ENCODE measurements at places on chromosomes 12 and 14.

GRCh38 chr14:64525354-64525753, 15.2 kb upstream of the HSPA2 start:
- no peak for DNase-seq

GRCh38 chr14:84785996-84786395, 743.9 kb upstream of the FLRT2 start:
- peak; percentile 35 for DNase-seq

- DNase-seq = no peak
Measured at GRCh38 chr12:112586148-112586783, 167.5 kb downstream of the PTPN11 start.

DNA sequence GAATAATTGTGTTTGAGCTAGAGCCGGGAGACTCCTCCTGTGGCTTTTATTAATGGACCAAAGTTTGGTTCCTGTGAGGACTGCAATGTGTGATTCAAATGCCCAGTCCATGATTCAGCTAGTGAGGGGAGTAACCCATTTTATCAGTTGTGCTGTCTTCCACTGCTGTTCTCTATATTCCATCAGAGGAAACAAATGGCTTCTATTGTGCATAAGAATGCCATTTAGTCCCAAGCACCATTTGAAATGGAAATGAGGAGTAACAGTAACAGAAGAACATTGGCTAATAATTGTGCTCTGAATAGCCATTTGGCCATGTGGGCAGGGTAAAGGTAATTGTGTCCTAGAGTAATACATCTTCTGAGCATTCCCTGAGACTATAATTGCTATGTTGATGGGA, 642.7 kb downstream of the DIO2 start:
- DNase-seq = no peak

DNA sequence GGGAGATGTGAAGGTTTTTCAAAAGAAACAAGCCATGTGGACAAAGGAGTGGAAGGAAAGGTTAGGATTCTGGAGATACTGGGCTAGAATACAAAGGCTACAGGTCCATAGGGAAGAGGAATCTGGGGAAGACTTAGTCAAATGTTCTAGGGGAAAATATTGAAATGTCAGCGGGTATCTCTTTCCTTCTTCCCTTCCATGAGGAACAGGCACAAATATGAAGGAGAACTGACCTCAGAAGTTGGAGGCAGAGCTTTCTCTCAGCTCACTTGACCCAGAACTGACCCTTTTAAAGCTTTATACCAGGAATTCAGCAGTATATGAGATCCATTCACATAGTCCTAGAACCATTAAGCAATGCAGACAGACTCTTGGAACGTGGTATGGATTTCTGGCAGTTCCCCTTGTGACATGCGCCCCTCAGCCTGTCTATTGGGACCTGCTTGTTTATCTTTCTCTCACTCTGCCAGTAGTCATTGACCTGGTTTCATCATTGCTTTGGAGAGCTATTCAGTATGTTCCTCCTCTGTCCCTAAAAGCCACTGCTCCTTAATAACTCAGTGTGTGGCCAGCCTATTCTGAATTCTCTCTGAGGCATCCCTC, 43.0 kb upstream of the GSG1 start:
- no peak for DNase-seq

GRCh38 chr14:68814539-68815297, 21.9 kb upstream of the ZFP36L1 start:
- peak; percentile 79 for DNase-seq

DNA sequence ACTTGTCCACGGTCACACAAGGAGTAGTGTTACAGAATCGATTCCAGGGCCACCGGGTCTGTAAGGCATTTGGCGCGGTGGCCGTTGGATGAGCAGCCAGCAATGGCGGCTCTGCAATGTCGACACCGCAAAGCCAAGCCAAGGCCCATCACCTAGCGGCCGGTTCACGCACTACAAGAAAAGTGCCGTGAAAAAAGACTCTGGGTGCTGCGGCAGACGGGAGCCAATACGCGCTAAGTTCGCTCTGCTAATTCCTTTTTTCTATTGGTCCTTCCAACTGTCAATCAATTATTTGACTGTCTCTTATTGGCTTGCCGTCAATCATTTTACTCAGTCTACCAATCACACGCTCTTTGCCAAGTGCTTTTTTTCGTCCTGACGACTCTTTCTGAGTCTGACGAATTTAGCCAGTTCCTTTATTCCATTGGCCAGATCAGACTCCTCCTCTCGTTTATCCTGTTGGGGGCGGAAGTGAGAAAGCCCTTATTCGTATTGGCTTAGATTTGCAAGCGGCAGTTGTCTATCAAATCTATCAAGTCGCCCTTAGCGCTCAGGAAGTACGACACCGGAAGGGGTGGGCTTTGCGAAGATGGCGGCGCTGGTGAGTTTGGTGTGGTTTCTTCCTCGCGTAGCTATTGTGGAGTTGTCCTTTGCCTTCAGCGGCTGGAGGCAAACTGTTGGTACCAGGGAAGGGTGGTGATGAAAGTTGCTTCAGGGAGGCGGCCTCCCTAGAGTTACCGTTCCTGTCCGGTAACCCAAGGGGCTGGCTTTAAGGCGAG, at the start of gene NGDN:
Gene NGDN, plus strand, starts transcription at position 577 of the 779 bp plus-strand sequence. Its CDS starts 13 bp downstream, at position 590.
- DNase-seq = peak; percentile 100

GRCh38 chr12:32891956-32892355, 4.6 kb downstream of the PKP2 start:
- DNase-seq = no peak

DNA sequence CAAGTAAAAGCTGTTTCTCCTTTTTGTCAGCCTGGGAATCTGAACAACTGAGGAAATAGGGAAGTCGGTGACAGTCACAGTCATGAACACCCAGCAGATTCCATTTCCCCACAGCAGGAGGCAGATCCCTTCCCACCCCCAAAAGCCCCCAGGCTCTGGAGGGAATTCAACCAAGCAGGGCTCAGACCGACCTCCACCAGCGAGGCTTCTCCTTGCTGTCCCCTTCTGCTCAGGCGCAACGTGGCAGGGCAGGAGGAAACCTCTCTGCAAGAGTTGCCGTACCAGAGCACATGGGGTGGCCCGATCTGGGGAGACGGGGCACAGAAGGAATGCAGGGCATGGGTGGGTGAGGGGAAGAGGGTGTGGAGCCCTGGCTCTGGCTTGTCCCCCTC, 319 bp downstream of the GALNT6 start:
- DNase-seq = peak; percentile 38
